ENCODE measurements at places on chromosomes 7 and 10. TPM values are rescaled to one million over a fixed set of nuclear protein-coding genes. Genes with fewer than 3 reads are reported as not detected.

The METTL27 gene
- 1.7 TPM for total RNA-seq

The CAV1 gene
- 174 TPM for total RNA-seq

The PAX4 gene
- not detected for total RNA-seq

The CDNF gene
- total RNA-seq = 1.8 TPM

The RUFY2 gene
- total RNA-seq = 19.8 TPM

GRCh38 chr10:117137911-117138642 lies at the start of gene VAX1:
Gene VAX1 (minus strand): TSS chr10:117138270. CDS start chr10:117138056, 214 bp downstream.
- H3K27ac ChIP-seq = no peak within 1 kb of the TSS
- no peak for DNase-seq

GRCh38 chr7:16905300-16906044 lies 23.7 kb upstream of the AGR3 start:
- no peaks in the 10 kb centered on the region for H3K27me3 ChIP-seq
- no peak overlapping the region for H3K4me3 ChIP-seq
- DNase-seq = peak; percentile 26

DNA sequence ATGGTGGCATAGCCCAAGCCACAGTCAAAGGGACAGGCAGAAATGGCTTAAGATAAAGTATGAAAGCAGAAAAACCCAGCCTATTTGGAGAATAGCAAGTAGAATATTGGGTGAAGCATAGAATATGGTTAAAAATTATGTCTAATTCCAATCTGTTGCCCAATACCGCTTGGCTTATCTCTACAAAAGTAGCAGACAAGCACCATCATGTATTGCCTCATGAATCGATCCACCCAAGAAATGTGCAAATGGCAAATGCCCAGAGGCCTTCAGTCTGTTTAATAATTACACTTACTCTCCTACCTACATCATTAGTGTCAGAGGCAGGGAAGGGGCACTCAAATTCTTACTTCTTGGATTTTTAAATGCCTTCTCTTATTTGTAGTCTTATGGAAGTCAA lies 130.9 kb upstream of the ADAM12 start:
- no peak for DNase-seq
- H3K4me3 ChIP-seq = no peak overlapping the region

DNA sequence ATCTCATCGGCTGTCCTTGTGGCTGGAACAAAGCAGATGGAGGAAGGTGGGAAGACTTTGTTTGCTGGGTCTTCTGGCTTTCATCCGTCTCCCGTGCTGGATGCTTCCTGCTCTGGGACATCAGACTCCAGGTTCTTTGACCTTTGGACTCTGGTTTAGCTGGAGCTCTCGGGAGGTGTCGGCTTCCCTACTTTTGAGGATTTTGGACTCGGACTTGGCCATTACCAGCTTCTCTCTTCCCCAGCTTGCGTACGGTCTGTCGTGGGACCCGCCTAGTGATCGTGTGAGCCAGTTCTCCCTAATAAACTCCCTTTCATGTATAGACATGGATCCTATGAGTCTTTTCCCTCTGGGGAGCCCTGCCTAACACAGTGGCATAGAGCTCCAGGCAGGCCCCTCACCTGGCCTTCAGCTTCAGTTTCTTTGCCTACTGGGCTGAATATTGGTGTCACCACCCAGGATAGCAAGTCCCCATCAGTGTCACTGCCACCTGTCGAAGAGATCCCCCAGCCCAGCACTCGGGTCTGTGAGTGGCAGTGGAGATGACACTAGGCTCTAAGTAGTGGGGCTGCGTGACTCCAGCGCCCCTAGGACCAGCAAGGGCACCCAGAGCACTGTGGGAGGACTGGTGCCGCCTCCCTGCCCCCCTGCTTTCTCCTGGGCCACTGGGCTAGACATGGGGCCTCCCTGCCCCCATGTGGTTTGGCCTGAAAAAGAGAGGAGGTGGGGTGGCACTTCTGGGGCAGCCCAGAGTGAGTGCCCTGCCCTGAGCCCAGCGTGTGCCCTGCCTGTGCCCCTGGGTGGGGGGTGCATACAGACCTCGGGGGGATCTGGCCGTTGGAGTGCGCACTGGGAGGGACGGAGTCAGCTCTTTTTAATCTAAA lies 135.6 kb downstream of the LHPP start:
- no peaks in the 10 kb centered on the region for H3K27me3 ChIP-seq
- no peaks in the 10 kb centered on the region for H3K4me1 ChIP-seq
- H3K4me3 ChIP-seq = no peak overlapping the region
- DNase-seq = no peak

DNA sequence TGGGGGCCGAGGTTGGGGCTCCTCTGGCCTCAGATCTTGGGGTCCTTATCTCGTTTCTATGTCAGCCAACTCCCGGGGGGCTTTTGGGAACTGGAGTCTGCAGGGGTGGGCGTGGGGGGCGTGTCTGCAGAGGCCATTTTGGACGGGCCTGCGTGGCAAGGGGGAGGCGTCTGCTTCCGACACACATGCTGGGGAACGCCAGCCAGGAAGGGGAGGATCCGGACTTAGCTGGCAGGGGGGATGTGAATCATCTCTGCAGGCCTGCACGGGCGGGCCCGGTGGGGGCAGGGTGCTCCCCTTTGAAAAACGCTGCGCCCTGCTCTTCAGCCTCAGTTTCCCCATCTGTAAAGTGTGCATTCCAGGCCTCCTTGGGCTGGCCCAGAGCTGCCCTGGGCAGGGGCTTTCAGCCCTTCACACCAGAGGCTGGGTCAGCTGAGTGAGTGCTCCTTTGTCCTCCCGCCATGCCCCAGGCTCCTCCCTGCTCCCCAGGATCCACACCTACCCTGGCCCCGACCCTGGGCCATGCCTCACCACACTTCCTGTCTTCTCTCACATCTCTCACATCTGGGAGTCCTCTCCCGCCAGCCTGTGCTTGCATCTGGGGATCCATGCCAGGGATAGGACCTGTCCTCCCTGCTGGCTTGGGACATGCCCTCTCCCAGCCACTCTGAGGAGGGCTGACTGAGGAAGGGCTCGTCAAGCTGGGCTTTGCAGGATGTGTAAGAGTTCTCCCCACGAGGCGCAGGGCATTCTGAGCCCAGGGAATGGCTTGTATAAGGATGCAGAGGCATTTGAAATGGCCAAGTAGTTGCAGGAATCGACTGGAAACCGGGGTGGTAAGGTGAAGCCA lies 172.6 kb upstream of the TNRC18 start:
- peaks cover 59% of the 10 kb centered on the region for H3K4me1 ChIP-seq
- DNase-seq = peak; percentile 98
- H3K4me3 ChIP-seq = peak overlapping the region; percentile 87
- H3K27ac ChIP-seq = peak overlapping the region; percentile 93
- peaks cover 4% of the 10 kb centered on the region for H3K27me3 ChIP-seq

DNA sequence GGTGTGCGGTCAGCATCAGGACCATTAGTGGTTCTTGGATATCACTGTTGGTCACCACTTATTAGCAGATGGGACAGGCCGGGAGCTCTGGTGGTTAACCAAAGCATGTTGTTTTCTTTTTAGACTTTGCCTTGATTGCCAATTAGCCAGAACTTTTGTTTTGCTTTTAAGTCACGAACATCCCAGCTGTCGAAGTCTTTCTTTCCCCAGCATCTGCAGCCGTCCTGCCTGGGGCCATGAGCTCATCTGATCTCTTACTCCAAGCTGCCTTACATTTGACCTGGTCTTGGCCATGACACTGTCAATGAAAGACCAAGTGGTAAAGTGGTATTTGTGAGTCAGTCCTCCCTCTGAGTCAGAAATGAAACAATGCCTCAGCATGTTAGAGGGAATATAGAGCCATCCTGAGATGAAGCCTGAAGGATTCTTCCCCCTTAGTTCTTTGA lies 53.9 kb upstream of the CREB5 start:
- no peaks in the 10 kb centered on the region for H3K4me1 ChIP-seq
- no peaks in the 10 kb centered on the region for H3K36me3 ChIP-seq
- no peaks in the 10 kb centered on the region for H3K27me3 ChIP-seq
- DNase-seq = no peak
- H3K4me3 ChIP-seq = no peak overlapping the region

DNA sequence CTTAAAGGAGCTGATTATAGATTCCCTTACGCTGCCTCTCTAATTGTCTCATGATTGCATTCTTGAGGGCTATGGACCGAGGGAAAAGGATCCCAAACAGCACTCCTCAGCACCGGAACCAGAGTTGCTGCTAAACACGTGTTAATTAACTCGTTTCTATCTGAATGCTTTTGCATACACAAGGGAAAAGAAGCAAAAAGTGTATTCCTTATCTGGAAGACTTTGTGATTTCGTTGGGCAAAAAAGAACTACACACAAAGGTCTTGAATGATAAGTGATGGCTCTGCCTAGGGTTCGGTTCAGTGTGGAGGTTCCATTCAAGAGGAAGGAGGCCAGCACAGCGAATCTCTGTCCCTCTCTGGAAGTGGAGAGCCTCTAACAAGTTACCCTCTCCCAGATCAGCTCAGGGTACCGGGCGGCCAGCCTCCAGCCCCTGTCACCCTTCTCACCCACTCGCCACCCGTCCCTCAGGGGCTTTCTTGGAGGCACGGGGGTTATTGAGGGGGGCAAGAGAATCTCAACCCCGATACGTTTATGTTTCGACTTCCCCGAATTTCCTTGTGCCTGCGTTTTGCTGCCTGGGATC lies 515 bp upstream of the SLC4A2 start:
- DNase-seq = peak; percentile 52
- no peaks in the 10 kb centered on the region for H3K27me3 ChIP-seq
- H3K4me3 ChIP-seq = peak overlapping the region; percentile 79

DNA sequence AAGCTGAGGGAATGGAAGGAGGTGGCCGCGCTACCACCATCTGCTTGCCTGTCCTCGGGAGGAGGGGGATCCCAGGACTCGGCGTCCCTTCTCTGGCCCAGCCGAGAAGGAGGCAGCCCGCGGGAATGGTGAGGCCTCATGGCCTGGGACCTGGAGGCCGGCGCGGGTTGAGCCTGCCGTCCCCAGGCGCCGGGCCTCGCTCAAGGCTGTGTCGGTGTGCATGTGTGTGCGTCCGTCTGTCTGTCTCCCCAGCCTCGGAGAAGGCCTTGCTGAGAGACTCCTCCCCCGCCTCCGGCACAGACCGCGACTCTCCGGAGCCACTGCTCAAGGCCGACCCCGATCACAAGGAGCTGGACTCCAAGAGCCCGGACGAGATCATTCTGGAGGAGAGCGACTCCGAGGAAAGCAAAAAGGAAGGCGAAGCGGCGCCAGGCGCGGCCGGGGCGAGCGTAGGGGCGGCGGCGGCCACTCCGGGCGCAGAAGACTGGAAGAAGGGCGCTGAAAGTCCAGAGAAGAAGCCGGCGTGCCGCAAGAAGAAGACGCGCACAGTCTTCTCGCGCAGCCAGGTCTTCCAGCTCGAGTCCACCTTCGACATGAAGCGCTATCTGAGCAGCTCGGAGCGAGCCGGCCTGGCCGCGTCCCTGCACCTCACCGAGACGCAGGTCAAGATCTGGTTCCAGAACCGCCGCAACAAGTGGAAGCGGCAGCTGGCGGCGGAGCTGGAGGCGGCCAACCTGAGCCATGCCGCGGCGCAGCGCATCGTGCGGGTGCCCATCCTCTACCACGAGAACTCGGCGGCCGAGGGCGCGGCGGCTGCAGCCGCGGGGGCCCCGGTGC lies 1.3 kb downstream of the HMX3 start:
- DNase-seq = no peak
- no peaks in the 10 kb centered on the region for H3K36me3 ChIP-seq
- H3K27ac ChIP-seq = no peak overlapping the region
- peaks cover 41% of the 10 kb centered on the region for H3K4me1 ChIP-seq
- no peak overlapping the region for H3K4me3 ChIP-seq
- peaks cover 97% of the 10 kb centered on the region for H3K27me3 ChIP-seq

DNA sequence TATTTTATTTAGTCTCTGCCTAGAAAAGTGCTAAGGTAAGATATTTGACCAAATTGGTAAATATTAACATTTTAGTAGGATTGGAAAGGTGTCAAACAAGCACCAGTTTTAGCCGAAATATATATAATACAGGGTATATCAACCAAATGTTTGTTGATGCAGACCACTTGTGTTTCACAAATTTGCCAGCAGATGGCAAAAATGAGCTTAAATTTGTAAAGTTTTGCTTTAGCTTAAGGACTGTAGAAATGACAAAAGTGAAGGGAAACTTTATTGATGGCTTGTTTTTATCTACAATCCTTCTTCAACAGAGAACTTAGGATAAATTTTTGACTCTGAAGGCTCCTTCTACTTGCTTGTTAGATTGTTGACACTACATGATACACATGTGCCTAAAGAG lies 4.8 kb upstream of the POLR1F start:
- peaks cover 4% of the 10 kb centered on the region for H3K4me1 ChIP-seq
- H3K4me3 ChIP-seq = no peak overlapping the region
- H3K27me3 ChIP-seq = no peaks in the 10 kb centered on the region
- no peaks in the 10 kb centered on the region for H3K36me3 ChIP-seq
- DNase-seq = peak; percentile 64
- no peak overlapping the region for H3K27ac ChIP-seq

- H3K27me3 ChIP-seq = no peaks in the 10 kb centered on the region
- no peaks in the 10 kb centered on the region for H3K4me1 ChIP-seq
- H3K27ac ChIP-seq = no peak overlapping the region
- DNase-seq = no peak
- H3K36me3 ChIP-seq = peaks cover 33% of the 10 kb centered on the region
- no peak overlapping the region for H3K4me3 ChIP-seq
These were observed 35.9 kb downstream of the ITGB1 start for GRCh38 chr10:32922170-32922569.

Data from muscle of leg (tissue), 16 donors.